ENCODE measurements at places on chromosomes 5 and 9.
A peak's percentile ranks its signal among the peaks of the same experiment; 100 is the strongest.

- DNase-seq: no peak
Observed at GRCh38 chr5:179603308-179603707, 20.2 kb downstream of the HNRNPH1 start.

DNA sequence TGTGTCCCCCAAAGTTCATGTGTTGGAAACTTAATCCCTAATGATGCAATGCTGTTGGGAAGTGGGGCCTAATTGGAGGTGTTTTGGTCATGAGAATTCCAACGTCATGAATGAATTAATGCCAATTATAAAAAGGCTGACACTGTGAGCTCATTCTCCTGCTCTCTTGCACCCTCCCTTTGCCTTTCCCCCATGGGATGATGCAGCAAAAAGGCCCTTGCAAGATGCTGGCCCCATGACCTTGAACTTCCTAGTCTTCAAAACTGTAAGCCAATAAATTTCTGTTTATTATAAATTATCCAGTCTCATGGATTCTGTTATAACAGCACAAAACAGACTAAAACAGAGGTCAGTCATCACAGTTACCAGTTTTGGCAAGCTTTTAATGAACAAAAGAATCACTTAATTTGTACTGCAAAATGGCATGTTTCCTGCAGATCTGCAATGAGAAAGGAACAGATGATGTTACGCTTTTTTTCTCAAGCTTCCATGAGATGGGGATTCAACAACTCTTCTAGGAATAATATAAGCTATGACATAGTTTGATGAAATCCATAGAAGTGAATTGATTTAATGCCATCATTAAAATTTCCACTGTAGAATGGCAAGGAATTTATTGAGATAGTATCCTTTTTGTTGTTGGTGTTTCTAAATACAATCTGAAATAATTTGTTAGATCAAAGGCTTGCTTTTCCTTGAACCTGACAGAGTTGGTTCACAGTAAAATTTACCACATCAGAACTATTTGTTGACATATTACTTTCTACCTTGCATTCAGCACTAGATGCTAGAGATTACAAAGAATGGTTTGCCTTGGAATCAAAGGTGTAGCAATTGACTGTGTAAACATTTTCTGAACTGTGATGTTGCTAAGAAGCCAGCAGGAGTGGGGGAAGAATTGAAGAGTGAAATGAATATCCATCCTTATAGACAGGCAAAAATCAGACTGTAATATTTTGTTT is 29.3 kb upstream of the RFK start:
- no peak for DNase-seq

- DNase-seq: no peak
Observed at GRCh38 chr5:133015466-133015865, 10.9 kb downstream of the ZCCHC10 start.

- DNase-seq: peak; percentile 87
Observed at GRCh38 chr9:135329571-135330306, 149.8 kb upstream of the PPP1R26 start.

DNA sequence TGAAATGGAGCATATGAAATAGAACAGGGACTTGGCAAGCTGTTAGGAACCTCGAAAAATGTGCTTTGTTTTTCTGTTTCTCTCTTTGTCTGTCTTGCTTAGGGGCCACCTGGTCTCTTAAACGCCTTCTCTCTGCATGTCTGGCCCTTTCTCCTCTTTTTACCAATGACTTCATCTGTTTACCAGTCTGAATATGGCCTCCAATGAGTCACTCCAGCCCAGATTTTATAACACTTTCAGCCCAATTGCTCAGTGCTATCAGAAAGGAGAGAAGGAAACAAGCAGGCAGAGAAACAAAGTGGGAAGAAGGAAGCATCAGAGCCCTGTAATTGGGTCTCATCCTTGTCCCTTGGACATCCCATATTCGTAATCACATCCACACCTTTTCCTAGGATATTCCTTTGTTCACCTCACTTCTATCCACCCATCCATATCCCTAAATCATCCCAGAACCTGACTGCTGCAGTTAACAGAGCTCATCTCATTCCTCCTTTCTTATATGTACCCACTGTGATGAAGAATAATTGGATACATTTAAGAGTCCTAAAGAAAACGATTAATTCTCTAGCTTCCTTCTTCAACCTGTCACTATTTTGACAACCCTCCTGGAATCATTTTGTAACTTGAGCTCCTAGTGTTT is 151.8 kb upstream of the GPR151 start:
- DNase-seq: no peak

DNA sequence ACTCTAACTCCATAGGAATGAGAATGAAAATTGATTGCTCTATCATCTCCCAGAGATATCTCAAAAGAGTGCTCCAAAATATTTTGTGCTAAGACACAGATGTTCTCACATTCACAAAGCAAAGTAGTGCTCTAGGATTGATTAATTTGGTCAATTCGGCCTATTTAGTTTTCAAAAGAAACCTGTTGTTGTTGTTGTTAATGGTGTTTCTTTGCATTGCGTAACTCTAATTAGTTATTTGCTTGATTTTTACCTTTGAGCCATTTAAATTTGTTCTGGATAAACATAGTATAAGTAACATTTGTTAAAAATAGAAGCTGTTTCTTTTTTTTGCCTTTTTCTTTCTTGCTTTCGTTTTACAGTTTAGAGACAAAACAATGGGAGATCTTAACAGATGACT is 382.5 kb downstream of the CAAP1 start:
- DNase-seq: no peak

- DNase-seq: no peak
Observed at GRCh38 chr5:120084543-120084870, 379.6 kb upstream of the PRR16 start.

- DNase-seq: no peak
Observed at GRCh38 chr5:40381676-40382363, 297.9 kb upstream of the PTGER4 start.

- DNase-seq: no peak
Observed at GRCh38 chr5:175614223-175614815, 43.6 kb upstream of the HRH2 start.

- no peak for DNase-seq
Observed at GRCh38 chr9:112111461-112111860, 63.6 kb downstream of the SUSD1 start.

- no peak for DNase-seq
Observed at GRCh38 chr9:71131145-71131544, 9.7 kb upstream of the TRPM3 start.

- no peak for DNase-seq
Observed at GRCh38 chr5:128487041-128487440, 51.0 kb downstream of the FBN2 start.

- DNase-seq: peak; percentile 65
Observed at GRCh38 chr5:171647043-171647903, 138.3 kb upstream of the SMIM23 start.
